ENCODE measurements at places on chromosomes 6 and 20.

- DNase-seq = no peak
Observed at GRCh38 chr6:20167601-20168000, 44.7 kb downstream of the MBOAT1 start.

DNA sequence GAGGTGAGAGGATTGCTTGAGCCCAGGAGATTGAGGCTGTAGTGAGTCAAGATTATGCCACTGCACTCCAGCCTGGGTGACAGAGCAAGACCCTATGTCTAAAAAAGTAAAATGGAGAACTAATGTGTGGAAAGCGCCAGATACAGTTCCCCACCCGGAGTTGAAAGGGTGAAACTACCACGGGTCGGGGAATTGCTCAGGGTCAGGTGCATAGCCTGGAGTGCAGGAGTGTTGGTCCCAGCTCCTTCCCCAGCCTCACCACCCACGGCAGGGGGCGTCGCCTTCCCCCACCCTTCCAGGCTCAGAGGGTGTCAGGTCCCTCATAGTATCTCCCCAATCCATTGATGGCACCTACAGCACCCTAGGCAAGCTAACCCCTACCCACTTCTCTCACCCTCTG is 26.1 kb downstream of the C20orf203 start:
- no peak for DNase-seq

- no peak for DNase-seq
Observed at GRCh38 chr20:16569246-16570153, 3.7 kb downstream of the KIF16B start.

DNA sequence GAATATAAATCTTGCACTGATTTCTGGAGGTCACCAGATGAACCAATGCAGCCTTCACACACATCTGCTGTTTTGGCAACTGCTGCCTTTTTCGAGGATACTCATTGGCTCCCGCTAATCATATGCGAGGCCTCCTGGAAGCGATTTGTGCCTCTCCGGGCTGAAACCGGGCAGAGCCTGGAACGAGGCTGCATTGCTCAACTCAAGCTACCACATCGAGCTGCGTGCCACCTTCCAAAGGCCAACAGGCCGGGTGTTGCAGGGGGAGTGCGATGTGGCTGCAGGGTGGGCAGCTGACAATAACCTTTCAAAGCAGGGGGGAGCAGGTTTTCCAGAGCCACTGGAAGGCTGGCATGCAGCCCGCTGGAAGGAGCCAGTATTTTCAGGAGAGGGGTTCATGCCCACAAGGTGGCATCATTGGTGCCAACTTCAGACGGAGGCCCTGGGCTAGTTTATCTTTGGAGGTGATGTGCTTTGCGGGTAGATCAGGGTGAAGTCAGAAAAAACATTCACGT is 122.6 kb upstream of the IFNGR1 start:
- peak; percentile 53 for DNase-seq

- DNase-seq = no peak
Observed at GRCh38 chr6:153092082-153093013, 38.7 kb downstream of the RGS17 start.

- DNase-seq = no peak
Observed at GRCh38 chr6:116104636-116105035, 4.0 kb downstream of the NT5DC1 start.
